D721Med (cell line): ENCODE measurements at places on chromosomes 7 and 10.

GRCh38 chr10:96513305-96513697, 425 bp downstream of the TLL2 start:
- DNase-seq: no peak

GRCh38 chr10:101131962-101132635, 999 bp downstream of the TLX1 start:
- DNase-seq: no peak

DNA sequence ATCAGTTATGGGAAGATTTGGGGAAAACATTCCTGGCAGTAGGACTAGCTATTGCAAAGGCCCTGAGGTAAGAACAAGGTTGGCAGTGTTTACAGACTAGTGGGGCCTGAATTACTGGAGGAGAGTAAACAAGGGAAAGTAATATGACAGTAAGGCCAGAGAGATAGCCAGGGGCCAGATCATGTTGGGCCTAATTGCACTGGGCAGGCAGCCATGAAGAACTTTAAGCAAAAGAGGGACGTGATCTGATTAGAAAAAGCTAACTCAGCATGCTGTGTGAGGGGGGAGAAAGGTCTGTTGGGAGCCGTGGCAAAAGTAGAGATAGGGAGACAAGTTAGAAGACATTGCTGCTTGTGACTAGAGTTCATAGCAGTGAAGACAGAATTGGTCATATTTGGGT, 9.2 kb downstream of the NUP42 start:
- DNase-seq: no peak

- no peak for DNase-seq
Observed at GRCh38 chr10:17227367-17228090, 512 bp upstream of the VIM start.

DNA sequence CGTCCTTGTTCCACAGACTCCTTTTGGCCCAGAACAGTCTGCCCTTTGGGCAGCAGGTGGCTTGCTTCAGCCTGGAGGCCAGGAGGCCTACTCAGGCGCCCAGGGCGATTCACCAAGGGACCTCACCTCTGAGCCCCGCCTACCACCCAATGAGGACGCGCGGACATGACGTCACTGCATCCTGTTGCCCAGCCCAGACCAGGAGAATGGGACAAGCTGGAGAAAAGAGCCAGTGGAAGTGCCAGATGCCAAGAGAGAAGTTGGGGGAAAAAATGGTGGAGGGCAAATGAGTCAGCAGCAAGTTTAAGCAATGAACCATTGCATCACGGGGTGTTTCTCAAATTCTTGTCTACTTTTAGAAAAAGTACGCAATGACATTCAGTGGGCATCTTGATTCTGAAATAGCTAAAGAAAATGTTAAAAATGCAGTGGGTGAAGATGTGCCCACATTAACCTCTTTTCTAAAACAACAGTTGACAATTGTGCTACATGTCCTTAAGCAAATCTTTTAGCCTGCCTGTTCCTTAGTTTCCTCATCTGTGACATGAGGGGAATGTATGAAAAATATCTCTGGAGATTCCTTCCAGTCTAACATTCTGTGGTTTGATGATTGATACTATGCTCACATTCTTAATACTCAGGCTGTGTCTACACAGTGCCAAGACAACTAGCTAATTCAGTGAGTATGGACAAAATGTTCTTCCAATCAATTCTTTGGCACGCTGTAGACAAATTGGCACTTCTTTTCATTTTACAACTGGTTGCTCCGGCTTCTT, 23.9 kb upstream of the LEP start:
- no peak for DNase-seq

GRCh38 chr7:140317597-140317996, 80.7 kb downstream of the SLC37A3 start:
- DNase-seq: no peak

GRCh38 chr7:123992913-123993518, 39.9 kb downstream of the TMEM229A start:
- DNase-seq: no peak

- no peak for DNase-seq
Observed at GRCh38 chr7:117892821-117893220, 19.6 kb upstream of the CTTNBP2 start.

DNA sequence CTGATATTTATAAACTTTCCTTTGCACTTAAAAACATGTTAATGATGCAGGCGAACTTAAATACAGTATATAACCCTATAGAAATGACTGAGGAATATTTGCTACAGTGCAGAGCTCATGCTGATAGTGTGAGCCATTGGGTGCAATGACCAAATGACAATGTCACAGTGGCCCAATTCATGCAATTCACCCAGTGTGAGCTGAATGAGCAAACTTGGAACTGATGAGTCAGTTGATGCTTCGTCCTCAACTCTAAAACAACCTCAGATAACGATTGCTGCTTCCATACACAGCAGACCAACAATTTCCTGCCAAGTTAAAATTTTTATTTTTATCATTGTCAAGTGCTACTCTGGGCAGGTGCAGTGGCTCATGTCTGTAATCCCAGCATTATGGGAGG, 12.1 kb upstream of the ZC3HAV1L start:
- no peak for DNase-seq

DNA sequence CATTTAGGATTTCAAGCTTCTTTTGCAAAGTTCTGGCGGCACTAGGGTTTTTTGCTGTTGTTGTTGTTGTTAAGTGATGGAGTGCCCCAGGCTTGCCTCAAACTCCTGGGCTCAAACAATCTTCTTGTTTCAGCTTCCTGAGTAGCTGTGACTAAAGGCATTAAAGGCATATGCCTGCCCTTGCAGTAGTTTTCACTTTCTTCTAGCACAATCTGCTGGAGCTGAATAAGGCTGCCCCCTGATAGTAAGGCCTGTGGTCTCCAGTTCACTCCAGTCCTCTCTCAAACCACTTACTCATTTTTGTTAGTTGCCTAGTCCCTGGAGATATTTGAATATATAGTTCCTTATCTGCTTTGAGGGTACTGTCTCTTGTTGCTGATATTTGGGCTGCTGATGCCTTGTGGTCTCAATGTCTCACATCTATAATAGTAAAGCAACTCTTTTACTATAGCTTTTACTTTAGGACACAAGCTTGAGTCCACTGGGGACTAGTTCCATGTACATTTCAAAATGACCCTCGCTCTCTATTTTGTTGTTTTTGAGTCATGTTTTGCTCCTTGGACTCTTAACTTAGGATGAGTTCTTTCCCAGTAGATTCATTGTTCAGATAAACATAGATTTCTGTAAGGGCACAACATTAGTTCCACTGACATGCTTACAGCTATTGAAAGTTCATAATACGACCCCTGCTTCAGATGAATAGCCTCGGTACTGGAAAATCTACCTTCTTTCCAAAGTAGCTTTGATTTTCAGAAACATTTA, 25.5 kb downstream of the PHF14 start:
- no peak for DNase-seq

DNA sequence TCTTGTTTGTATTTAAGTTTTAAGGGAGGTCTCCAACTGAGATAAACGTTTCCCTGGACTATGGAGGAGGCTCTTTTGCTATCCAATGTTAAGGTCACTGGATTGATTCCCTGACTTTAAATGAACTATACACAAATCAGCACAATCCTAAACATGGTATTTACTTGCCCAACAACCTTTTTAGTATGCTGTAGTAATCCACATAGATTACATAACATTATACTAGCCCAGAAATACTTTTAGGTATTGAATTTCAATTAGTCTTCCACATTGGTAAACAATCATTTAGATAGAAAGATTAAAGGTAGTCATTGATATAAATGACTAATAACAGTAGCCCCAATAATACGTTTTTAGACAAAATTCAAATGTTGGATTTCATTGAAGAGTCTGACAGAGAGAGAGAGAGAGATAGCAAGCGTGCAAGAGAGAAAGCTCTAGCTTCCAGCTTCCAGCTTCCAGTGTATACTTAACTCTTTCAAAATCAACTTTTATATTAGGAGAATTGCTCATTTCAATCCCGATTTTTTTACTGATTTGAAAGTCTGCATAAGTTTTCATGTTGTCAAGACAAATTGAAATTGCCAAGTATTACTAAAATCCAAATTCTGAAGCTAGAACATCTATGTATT, 155.8 kb downstream of the DOCK4 start:
- no peak for DNase-seq

DNA sequence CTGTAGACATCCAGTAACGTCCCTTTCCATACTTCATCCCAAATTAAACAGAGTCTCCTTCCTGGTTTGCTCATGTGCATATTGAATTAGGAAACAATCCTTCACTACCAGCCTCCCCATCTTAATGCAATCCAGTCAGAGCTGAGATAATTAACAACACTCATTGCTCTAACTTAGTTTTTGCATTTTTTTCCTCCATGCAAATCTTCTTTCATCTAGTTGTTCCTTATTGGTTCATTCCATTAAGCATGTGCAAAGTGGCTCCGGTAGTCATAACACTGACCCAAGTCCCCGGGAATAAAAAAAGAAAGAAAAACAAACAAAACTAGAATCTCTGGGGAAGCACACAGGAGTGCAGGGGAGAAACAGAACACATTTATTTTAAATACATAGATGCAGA, 1176.1 kb downstream of the GATA3 start:
- no peak for DNase-seq

DNA sequence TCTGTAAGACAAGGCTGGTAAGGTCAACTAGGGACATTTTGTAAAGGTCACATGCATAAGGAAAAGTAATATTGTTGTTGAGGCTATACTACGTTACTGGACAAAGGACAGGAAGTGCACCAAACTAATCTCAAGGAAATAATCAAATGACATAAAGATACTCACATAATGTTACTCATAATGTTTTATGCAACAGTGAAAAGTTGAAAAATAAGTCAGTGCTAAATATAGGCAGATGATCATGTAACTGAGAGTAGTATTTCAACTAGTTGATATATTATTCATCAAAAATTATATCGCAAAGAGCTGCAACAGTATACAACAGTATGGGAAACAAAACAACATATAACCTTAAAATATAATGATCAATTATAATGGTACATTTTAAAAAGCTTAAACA, 215.7 kb downstream of the PTN start:
- DNase-seq: no peak

DNA sequence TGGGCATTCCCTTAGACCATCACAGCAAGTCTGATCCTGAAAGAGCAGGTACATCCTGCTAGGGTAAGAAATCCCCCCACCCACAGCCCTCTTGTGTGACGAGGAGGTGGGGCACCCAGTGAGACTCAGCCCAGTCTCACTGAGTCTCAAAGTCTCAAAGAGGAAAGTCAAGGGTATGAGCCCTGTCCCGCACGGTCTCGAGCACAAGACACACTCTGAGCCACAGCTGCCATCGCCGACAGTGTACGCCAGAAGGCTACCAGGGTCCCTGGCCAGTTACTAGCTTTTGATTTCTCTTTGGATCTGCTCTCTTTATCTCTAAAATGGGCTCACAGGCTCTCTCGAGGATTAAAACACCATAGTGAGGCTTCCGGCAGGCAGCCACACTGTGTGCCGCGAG, 190.2 kb downstream of the TNS3 start:
- no peak for DNase-seq

DNA sequence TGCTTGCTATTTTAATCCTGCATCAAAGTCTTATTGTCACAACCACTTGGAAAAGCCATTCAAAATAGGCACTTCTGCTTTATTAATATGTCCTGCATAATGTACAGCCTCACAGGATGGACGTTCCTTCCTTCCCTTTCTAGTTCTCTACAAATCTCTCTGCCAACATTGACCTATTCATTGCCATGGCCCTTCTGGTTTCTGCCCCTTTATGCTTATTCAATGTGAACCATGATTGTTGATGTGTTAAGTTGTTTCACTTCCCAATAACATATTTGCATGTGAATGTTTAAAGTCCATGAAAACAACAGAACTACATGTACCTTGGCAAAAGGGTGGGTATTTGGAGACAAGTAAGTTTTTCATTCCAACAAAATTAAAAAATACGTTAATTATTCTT, 45.7 kb downstream of the COL28A1 start:
- DNase-seq: no peak

DNA sequence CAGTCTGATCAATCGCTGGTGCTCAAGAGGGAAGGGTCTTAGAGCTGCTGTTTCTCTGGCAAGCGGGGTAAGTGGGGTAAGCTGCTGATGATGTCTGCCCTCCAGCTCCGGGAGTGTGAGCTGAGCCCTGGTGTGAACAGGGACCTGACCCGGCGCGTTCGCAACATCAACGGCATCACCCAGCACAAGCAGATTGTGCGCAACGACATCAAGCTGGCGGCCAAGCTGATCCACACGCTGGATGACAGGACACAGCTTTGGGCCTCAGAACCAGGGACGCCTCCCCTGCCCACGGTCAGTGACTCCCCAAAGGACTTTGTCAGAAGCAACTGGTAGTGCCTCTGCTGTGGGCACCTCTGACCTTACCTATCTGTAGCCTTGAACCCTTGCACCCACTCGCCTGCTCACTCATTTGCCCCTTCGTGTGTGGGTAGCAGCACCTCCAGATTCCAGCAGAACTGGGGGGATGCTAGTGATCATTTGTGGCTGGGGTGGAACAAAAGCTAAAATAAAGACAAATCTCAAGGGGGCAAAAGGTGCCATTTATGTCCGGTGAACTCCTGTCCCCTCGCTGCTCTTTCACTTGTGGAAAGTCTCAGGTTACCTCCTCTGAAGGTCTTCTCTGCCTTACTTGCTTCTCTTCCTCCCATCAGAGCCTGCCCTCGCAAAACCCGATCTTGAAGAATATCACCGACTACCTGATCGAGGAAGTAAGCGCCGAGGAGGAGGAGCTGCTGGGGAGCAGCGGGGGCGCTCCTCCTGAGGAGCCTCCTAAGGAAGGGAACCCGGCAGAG, 3.2 kb downstream of the UFSP1 start:
- DNase-seq: no peak

DNA sequence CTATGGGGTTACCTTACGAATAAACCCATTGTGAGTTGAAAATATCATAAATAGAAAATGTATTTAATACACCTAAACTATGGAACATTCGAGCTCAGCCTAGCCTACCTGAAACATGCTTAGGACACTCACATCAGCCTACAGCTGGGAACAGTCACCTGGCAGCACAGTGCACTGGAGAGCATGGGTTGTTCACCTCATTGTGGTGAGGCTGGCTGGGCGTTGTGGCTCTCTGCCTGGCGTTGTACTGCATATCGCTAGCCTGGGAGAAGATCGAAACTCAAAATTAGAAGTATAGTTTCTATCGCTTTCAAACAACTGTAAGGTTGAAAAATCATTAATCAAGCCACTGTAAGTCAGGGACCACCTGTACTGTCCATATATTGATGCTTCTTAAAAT, 17.3 kb upstream of the HBP1 start:
- DNase-seq: no peak

- DNase-seq: no peak
Observed at GRCh38 chr10:49385939-49386922, 9.7 kb downstream of the DRGX start.

DNA sequence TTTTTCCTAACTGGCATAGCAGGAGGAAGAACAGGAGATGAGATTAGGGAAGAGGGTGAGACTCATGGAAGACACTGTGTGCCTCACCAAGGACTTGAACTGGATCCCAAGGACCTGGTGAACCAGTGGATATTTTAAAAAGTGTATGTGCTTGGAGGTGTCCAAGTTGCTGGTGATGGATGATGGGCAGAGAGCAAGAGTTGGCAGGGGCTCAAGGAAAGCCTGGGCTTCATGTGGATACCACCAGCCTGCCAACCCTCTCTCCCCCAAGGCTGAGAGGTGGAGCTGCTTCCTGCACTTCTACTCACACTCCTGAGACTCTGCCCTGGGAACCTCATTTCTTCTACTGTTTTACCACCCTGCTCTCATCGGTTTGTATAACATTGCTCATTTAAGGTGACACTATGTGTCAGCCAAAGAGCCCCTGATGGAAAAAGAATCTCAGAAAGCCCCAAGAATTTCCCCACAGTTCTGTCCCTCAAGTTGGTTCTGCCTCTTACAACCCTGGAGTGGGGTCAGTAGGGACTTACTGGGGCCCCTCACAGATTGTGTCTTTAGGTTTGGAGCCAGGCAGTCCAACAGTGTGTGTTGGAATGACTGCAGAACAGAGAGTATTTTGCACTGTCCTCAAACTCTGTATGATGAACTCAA, 56.2 kb upstream of the PDCD4 start:
- no peak for DNase-seq
